ENCODE measurements at places on chromosomes 5 and 9.
A peak's percentile ranks its signal among the peaks of the same experiment; 100 is the strongest.

DNA sequence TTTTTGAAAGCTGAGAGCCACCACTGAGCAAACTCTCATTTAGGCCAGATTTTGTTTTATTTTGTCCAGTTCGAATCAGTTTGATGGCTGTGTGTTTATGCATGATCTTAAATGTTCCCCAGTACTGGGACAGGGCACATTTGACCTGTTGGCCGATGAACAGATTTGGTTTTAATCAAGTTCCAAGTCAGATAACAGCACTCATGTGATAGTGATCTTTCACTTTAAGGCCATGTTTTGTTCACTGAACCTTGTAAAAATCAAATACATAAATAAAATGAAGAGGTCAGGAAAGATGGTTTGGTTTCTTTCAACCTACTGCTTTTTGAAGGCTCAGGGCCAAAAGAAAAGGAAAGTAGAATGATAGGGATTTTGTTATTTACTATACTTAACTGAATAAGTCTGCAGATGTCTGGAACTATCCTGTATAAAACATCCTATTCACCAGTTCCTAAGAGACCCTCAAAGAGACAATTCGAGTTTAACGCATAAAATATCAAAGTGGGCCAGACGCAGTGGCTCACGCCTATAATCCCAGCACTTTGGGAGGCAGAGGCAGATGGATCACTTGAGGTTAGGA, 77.2 kb downstream of the PGM5 start:
- no peak for DNase-seq

- no peak for DNase-seq
Measured at GRCh38 chr9:98603821-98604383, 104.8 kb downstream of the GABBR2 start.

GRCh38 chr9:9612755-9613154, 1000.0 kb downstream of the PTPRD start:
- DNase-seq, result no peak

- no peak for DNase-seq
Measured at GRCh38 chr9:134057751-134058701, 9.8 kb downstream of the BRD3 start.

DNA sequence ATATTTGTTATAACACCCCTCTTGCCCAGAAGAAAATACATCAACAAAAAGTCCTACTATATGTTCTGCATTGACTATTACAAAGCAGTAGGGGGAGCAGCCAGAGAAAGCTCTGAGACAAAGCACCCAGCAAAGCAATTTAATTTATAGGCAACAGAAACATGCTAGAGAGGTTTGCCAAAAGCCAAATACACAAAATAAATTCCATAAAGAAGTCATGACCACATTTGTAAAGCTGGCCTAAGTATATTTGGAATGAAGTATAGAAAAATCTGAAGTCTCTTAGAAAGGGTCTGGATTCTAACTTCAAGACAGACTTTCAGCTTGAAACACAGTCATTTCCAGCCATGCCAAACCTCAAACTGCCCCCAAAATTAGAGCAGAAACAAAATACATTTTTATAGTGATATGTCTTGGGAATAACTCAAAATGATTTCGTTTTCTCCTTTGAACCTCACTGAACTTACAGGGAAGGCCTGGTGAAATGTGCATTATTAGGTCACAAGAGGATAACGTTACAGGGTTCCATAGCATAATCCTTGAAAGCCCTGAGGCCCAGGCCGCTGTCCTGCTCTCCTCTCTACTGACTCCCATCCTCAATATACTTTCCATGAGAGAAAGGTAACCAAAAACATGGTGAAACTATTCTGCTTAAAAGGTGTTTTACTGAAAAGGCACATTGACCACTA, 451.8 kb downstream of the RAB3C start:
- DNase-seq, result peak; percentile 44

DNA sequence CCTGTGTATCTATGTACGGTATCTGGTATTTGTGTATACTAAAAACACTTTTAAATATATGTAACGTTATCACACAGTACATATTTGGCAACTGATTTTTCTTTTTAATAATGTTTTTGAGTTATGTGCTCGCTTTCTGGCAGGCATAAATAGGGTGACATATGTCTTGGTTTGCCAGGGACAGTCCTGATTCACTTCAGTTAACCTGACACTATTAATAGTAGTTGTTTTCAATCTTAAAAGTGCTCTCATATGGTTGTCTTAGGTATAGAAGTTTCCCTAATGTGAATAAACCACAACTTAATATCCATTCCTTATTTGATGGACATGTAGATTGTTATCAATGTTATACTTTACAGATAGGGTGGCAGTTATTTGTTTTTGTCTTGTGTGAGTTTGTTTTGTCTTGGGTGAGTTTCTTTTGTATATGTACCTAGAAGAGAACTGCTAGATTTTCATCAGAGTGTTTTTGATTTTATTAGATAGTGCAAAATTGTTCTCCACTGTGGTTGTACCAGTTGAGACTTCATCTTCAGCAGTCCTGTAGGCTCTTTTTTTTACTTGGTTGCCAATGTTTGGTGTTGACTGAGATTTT, 7.9 kb downstream of the G3BP1 start:
- no peak for DNase-seq

DNA sequence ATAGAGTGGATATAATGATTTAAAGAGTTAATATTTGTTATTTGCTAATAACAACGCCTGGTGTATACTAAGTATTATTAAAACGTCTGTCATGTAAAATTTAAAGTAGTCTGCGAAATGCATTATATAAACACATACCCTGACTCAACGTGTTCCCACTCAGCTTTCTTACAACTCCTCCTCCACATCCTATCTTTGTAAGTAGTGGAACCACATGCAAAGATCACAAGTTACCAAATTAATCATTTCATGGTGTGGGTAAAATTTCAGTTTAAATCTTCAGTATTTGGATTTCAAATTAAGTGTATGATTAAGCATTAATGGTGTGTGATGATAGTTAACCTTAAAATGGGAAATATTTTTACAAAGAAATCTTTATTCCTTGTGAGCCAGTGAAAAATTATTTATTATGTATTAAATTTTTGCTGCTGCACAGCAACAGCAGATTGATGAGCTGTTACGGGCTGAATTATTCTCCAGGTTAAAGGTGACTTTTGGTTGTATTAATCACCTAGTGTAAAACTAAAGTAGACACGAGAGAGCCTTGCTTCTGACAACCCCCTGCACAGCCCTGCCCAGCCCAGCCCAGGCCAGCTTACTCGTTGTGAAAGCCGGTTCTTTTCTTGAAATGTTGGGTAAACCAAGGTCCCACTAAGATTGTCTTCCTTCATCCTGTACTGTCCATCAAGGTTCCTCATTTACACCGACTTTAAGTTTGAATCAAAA, 373.5 kb downstream of the DTWD2 start:
- no peak for DNase-seq

DNA sequence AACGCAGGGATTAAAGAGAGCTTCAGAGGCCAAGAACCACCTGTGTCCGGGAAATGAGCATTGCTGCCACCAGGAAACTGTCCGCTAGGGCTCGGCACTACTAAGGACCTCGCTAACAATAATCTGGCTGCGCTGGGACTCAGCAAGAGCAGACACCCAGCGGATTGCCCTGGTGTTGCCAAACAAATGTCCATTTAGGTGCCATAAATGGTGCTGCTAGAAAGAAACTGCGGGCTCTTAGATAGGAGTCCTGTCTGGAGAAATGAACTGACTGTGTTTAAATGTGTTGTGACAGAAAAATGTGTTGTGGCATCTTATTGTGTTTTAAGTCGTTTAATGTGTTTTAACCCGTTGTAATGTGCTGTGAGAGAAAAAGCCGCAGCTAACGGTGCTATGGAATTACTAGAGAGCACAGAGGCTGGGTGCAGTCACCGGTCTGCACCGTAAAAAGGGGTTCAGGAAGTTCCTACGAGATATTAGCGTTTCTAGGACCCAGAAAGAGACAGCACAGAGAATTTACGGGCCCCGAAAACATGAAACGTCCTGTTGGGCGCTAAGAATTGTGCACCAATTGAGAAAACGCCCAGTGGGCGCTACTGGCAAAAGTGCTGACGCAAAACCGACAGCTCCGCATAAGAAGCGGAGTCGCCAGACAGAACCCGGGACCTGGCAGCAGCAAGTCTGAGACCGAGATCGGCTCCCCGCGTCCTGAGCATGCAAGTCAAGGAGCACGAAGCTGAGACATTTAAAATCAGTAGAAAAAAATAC, 90.6 kb downstream of the ANXA2R start:
- DNase-seq, result peak; percentile 74

All from NCI-H510A treated with DMSO at 0.1 percent for 48 hours (cell line).